ENCODE measurements at places on chromosomes 16 and 17. TPM values are rescaled to one million over a fixed set of nuclear protein-coding genes. Genes with fewer than 3 reads are reported as not detected.

OR1F1 gene
- total RNA-seq = not detected

ELMO3 gene
- 2.7 TPM for total RNA-seq

P2RX1 gene
- total RNA-seq = 19.6 TPM

C16orf96 gene
- total RNA-seq = 0.11 TPM

EPN3 gene
- total RNA-seq = 4.4 TPM

ENPP7 gene
- not detected for total RNA-seq

TEX14 gene
- 0.11 TPM for total RNA-seq

GNG13 gene
- not detected for total RNA-seq

TNFRSF13B gene
- total RNA-seq = not detected

RPL19 gene
- 1,329 TPM for total RNA-seq

KRT34 gene
- total RNA-seq = not detected

GLOD4 gene
- total RNA-seq = 41.0 TPM

SDR42E1 gene
- 5.3 TPM for total RNA-seq

TBX2 gene
- total RNA-seq = 26.4 TPM

FBXO39 gene
- total RNA-seq = 0.90 TPM

LPO gene
- not detected for total RNA-seq

ZMYND15 gene
- total RNA-seq = 0.42 TPM

DOC2B gene
- 5.1 TPM for total RNA-seq

PRR35 gene
- total RNA-seq = not detected

SBK1 gene
- total RNA-seq = 0.21 TPM

BCL6B gene
- 12.5 TPM for total RNA-seq

AIPL1 gene
- not detected for total RNA-seq

RSL1D1 gene
- total RNA-seq = 157 TPM

ACSM5 gene
- 0.32 TPM for total RNA-seq

IKZF3 gene
- 1.2 TPM for total RNA-seq

TMEM238L gene
- total RNA-seq = 4.1 TPM

MAPT gene
- 3.4 TPM for total RNA-seq

ZSWIM7 gene
- total RNA-seq = 18.9 TPM

IL21R gene
- total RNA-seq = 0.53 TPM

G6PC1 gene
- not detected for total RNA-seq

ZSCAN32 gene
- 7.9 TPM for total RNA-seq

DBNDD1 gene
- total RNA-seq = 0.26 TPM

ARL5C gene
- total RNA-seq = 0.37 TPM

IRX5 gene
- 0.90 TPM for total RNA-seq

KRT32 gene
- not detected for total RNA-seq

TSPOAP1 gene
- total RNA-seq = 7.4 TPM

TCAP gene
- total RNA-seq = 3.3 TPM

TMEM88 gene
- total RNA-seq = 8.1 TPM

KIF1C gene
- total RNA-seq = 26.9 TPM

CA4 gene
- 0.42 TPM for total RNA-seq

ASGR2 gene
- not detected for total RNA-seq

IRX6 gene
- total RNA-seq = not detected

SOX15 gene
- 1.2 TPM for total RNA-seq

SLC5A10 gene
- total RNA-seq = not detected

TSPAN10 gene
- total RNA-seq = 1.2 TPM

CWC25 gene
- total RNA-seq = 11.8 TPM

SP6 gene
- total RNA-seq = 2.2 TPM

PPP1R9B gene
- 16.6 TPM for total RNA-seq

SULT1A4 gene
- 2.0 TPM for total RNA-seq

MILR1 gene
- 5.7 TPM for total RNA-seq

PMFBP1 gene
- 1.4 TPM for total RNA-seq

CDH3 gene
- 5.7 TPM for total RNA-seq

Measured in urinary bladder (tissue), 4 donors.